NCI-H510A treated with DMSO at 0.1 percent for 48 hours (cell line): ENCODE measurements at places on chromosomes 7 and 10.
A peak's percentile ranks its signal among the peaks of the same experiment; 100 is the strongest.

DNA sequence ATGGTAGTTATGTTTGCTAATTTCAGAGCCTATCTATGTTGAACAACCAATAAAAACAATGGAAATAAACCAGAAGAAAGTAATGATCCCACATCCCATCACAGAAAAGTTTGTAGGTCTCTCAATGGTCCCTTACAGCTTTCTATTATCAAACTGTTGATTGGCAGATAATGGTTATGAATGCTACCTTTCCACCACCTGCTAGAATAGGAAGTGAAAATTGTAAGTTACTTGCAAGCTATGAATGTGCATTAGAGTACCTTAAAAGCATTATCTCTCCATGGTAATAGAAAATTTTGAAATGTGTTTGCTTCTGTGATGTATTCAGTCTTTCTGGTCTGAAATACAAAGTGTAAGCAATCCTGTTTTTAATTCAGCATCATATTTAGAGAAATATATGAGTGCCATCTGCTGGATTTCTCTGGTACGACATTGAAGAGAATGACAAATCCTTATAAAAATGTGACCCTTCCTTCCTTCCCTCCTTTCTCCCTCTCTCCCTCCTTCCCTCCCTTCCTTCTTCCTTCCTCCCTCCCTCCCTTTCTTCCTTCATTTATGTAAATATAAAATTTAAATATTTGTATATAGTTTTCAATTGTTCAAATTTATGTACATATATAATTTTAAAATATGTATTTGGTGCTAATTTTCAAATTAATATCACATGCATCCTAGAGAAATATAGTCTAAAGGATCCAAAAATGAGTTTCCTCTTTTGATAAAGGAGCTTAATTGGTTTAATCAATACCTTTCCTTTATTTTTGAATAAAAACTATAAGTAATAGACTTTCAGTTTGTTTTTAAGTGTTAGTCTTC, 41.4 kb upstream of the PNLIPRP3 start:
- DNase-seq: peak; percentile 57

DNA sequence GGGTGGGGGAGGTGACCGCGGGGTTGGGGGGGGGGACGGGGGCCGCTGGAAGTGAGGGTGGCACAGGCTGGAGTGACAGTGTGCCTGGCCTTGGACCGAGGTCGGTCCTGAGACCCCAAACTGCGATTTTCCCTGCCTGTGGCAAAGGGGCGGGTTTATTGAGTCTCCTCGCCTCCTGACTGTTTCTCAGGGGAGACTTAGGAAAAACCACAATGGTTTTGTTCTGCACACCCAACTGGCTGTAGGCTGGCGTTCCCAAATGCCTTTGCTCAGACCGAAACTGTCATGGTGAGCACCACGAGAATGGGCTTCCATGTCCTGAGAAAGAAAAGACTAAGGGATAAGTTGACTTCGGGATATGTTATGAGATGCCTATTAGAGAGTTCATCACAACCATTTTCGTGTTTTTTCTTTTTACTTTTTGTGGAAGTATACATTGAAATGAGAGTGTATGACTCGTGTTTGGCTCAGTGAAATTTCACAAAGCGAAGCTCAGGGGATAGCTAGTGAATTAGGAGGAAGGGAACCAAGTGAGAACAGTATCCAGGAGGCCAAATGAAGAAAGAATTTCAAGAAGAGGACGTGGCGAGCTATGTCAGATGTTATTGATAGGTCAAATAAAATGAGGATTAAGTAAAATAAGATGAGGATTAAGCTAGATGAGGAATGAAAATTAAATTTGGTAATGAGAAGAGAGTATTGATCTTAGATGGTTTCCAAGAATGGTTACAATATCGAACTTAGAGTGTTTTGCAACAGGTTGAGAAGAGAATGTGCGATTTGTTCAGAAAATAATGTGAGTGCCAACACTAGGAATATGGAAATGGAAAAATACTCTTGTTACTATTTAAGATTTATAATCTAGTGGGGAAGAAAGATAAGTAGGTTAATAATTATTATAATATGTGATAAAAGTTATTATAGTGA, 918 bp downstream of the NET1 start:
- no peak for DNase-seq

DNA sequence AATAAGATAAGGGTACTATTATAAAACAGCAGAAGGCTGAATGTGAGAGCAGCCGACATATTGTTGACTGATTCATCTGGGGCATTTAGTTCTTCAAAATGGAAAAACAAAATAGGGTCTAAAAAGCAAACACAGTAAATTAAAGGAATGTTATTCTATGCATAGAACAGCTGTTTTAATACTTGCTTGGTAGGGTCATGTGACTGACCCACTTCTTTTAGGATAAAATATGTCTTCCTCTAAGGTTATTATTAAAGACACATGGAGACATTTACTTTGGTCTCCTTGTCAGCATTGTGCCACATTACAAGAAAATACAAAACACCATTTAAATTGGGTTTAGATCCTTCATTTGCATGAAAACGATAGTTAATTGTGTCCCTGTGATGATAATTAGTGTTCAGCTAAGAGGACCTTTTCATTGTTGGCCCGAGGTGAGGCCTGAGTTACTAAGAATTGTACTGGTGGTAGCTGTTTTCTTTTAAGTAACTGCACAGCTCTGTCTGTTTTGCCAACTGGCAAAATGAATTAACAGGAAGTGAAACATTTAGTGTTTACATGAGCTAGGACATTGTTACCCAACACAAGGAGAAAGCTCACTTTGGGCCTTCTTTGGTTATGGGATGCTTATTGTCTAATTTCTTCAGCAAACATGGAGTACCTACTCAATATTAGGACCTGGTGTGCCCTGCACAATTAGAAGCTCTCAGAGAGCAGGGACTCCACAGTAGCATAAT, 764.4 kb downstream of the LRMDA start:
- DNase-seq: no peak

DNA sequence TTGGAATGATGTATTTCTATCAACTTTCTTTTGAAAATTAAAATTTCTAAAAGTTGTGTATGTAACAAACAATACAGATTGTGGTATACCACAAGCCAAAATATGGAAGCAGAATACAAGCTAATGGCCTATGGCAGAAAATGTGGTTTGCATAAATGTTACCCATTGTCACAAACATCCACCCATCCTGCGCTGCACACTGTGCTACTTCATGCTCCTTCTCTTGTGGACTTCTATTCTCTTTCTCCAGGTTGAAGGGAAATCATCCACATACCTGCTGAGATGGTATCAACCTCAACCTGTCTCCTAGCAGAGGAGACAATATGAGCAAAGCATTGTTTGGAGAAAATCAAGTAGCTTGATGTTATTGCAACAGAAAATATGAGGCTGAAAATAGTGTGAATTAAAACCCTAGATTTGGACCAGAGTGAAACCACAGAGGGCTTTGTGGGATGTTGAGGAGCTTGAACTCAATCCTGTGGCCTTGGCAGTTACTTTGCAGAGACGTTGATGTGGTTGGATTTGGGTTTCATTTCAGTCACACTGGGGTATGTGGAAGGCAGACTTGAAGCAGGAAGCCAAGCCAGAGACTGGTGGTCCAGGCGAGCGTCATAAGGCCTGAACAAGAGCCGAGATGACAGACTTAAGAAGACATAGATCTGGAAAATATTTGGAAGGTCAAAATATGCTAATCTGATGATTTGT, 63.8 kb downstream of the ICA1 start:
- DNase-seq: no peak

DNA sequence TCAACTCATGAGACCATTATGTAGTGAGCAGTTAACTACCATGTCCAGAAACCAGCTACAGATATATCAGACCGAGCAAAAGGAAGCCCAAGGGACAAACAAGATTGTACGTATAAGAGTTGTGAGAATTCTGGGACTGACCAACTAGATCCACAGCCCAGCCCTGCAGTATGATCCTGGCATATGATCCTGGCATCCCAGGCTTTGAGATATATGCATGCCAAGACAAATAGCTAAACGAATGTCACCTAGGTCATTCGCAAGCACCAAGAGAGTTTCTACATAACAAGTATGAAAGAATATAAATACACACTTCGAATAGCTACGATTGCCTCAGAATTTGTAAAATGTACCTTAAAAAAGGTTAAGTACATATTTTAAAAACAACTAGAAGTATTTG, 56.4 kb upstream of the PMPCB start:
- DNase-seq: no peak

GRCh38 chr7:20217193-20217948, at the start of gene MACC1:
Gene MACC1, minus strand, starts transcription at chr7:20217384. Its CDS starts 55,522 bp downstream, at chr7:20161862.
- peak; percentile 98 for DNase-seq

- no peak for DNase-seq
Observed at GRCh38 chr10:87696922-87697745, 37.5 kb downstream of the PAPSS2 start.

- DNase-seq: no peak
Observed at GRCh38 chr10:66882271-66882670, 43.6 kb upstream of the LRRTM3 start.

DNA sequence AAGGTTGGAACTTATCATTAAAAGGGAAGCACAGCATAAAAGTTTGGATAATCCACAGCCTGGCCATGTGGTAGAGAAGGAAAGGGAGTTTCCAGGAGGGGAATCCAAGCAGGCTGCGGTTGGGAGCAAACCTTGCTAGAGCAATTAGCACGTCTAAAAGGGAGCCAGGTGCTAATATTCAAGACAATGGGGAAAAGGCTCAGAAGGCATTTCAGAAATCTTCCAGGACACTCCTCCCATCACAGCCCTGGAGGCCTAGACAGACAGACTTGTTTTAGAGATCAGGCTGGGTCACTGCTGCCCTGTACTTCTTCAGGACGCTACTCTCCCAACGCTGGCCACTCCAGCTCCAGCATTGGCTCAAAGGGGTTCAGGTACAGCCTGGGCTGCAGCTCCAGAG, 96.2 kb upstream of the KAT6B start:
- no peak for DNase-seq

DNA sequence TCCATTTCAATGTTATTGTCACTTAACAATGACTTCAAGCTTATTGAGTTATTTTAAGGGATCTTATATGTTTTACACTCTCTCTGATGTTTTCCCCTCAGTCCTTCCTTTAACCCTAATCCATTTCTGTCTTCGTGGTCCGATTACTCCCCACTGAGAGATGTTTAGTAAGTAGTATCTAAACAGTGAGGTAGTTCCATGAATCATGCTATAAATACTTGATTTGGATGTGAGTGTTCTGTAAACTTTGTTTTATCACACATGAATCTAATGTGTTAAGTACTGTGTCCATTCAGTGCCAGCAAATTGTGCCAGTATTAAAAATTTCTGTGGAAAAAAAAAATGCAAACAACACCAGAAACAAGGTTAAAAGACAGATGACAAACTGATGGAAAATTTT, 18.6 kb downstream of the RPP30 start:
- no peak for DNase-seq
